ENCODE measurements at places on chromosomes 13 and 19. TPM values are rescaled to one million over a fixed set of nuclear protein-coding genes. Genes with fewer than 3 reads are reported as not detected.
A peak's percentile ranks its signal among the peaks of the same experiment; 100 is the strongest.

DNA sequence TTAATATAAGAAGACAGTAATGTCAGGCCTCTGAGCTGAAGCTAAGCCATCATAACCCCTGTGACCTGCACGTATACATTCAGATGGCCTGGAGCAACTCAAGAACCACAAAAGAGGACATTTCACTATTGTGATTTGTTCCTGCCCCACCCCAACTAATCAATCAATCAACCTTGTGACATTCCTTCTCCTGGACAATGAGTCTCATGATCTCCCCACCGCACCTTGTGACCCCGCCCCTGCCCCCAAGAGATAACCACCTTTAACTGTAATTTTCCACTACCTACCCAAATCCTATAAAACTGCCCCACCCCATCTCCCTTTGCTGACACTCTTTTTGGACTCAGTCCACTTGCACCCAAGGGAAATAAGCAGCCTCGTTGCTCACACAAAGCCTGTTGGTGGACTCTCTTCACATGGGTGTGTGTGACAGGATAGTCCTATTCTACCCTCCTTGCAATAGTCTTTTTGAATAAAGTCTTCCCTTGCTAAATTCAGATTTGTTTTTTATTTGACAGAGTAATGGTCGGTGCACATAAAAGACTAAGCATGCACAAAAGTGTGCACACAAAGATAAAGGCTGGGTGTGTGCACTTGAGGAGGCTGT, 14.0 kb downstream of the CD70 start:
- DNase-seq, result no peak

DNA sequence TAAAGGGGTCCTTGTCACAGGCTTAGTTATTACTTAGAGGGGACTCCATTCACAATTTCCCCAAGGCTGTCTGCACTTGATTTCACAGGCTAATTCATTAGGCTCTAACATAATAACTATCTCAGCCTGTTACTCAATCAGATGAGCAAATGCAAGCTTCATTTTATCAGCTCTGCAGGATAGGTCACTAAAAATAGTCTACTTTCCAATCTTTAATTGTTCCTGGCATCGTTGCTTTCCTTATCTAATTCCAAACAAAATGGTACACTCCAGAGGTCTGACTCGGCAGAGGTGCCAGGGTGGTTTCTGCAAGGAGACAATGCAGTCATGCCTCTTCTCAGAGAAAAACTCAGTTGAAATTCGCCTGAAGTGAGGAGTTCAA, 69.7 kb upstream of the SLC15A1 start:
- DNase-seq, result no peak

DNA sequence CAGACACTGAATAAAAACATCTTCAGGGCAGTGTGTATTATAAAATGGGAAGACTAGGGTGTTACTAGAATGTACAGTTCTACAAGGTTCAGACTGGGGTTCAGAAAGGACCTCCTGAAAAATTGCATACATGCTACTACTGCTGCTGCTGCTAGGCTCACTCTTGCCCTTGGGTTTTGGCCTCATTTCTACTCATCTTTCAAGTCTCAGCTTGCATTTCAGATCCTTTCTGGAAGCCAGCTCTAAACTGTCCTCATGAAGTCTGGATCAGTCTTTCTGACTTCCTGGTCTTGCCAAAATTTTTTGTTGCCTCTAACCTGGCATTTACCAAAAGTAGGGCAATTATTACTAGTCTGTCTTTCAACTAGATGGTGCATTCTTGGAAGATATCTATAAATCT, 393.3 kb downstream of the DIAPH3 start:
- DNase-seq, result no peak

- no peak for DNase-seq
Measured at GRCh38 chr13:23806874-23807526, 82.2 kb downstream of the MIPEP start.

DNA sequence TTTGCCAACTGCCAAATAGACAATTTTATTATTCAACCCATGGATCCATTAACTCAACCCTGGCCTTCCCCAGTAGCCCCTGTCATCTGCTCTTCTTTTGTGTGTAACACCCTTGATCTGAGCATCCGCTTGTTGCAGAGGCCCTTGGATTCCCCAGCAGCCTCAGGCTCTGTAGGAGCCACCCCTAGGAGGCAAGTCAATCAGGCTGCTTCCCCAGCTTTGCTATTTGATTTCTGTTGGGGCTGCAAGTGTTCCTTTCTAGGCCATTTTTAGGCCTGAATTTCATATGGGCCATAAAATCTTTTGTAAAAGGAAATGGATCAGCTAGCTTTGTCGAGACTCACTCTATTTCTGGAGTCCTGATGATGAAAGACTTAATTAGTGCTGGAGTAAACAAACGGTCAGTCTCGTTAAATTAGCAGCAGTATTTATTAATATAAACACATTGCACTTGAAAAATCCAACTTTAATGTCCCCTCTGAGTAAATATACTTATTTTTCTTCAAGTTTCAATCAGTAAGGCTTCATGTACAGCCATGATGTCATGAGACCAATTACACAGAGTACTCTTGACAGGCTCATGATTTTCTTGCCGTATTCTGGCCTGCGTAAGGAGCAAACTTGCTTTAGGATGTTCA, 105.3 kb downstream of the RGCC start:
- DNase-seq, result no peak

GRCh38 chr13:99993660-99994637, 12.4 kb downstream of the ZIC2 start:
- no peak for DNase-seq

GRCh38 chr19:48638831-48639381, 1.7 kb upstream of the DBP start:
- DNase-seq, result peak; percentile 51

- no peak for DNase-seq
Measured at GRCh38 chr13:34044041-34044440, 226.1 kb downstream of the RFC3 start.

GRCh38 chr13:24228852-24229458, 68.4 kb downstream of the SPATA13 start:
- no peak for DNase-seq

- DNase-seq, result no peak
Measured at GRCh38 chr19:48239582-48240141, 16.1 kb downstream of the CARD8 start.

- no peak for DNase-seq
Measured at GRCh38 chr19:49592486-49593232, 1.7 kb downstream of the PRR12 start.

GRCh38 chr13:34816245-34816884, 125.7 kb upstream of the NBEA start:
- DNase-seq, result no peak

DNA sequence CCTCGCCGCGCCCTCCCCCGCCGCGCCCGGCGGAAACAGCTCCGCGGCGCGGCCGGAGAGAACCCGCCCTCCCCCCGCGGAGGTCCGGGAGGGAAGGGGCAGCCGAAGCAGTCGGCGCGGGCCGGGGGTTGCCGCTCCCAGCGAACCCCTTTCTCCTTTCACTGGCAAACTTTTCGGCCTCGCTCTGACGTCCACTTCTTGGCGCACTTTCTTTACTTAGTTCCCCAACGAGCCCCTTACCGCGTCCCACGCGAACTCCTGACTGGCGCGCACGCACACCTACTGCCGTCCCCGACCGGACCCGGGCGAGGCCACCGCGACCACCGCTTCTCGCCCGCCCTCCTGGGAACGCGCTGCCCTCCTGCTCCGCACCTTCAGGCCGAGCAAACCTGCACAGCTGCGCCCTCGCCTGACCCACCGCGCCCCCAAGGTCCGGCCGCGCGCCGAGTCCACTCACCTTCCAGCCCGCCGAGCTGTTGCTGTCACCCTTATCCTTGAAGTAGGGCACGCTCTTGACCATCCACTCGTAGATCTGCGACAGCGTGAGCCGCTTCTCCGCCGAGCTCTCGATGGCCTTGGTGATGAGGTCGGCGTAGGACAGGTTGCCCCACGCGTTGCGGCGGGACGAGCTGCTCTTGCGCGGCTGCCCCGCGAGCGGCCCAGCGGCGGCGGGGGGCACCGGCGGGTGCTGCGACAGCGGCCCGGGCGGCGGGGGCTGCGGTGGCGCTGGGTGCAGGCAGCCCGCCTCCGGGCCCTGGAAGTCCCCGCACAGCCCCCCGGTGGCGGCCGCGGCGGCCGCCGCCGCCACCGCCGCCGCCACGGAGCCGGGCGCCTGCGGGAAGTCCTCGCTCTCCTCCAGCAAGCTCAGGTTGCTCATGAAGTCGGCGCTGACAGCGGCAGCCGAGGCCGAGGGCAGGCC, 1.1 kb downstream of the FOXO1 start:
- peak; percentile 54 for DNase-seq

DNA sequence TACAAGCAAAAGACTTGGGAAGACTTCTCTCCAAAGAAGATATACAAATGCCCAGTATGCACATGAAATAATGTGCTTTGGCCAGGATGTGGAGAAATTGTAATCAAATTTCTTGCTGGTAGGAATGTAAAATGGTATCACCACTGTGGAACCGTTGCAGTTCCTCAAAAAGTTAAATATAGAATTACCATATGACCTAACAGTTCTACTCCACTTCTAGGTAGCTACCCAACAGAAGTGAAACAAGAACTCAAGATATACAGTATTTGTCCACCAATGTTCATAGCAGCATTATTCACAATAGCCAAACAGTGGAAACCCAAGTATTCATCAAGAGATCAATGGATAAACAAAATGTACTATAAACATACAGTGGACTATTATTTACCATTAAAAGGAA, 95.0 kb upstream of the KLF5 start:
- DNase-seq, result no peak

- no peak for DNase-seq
Measured at GRCh38 chr19:14139944-14140343, 3.6 kb upstream of the ASF1B start.

DNA sequence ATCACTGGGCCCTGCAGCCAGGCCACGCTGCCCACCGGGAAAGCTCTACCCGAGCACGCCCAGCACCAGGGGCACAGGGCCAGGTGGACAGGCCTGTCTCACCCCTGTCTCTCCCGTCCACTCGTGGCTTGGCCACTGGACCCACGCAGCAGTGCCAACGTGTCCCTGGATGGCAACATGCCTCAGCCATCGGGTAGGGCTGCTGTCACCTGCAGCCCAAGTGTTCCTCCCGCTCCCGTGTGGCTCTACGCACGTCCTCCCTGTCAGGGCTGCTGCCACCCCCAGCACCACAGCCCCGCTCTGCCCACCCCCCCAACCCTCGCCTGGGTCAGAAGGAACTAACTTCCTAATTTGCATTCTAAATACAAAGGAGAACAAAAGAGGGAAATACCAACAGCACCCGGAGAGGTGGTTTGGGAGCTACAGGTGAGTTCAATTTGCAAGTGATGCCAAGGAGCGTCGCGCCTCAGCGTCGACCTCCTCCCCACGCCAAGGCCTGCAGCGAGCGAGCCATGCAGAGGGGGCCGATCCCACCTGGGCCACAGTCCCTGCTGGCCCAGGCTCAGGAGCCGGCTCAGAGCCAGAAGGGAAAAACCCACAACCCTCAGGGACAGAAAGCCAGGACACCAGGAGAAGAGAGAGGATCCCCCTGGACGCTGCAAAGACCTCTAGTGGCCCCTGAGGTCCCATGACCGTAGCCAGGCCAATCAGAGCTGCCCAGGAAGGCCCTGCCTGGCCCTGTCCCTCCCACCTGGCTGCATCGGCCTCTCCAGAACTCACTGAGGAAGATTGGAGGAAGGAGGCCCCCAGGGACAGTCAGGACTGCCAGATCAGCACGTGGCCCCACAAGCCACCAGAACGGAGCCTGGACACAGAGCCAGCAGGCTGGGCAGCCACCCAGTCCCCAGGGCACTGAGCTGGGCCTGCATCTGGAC, 128.4 kb upstream of the SPACA7 start:
- peak; percentile 31 for DNase-seq

GRCh38 chr19:7018828-7019227, 2.4 kb downstream of the MBD3L2B start:
- DNase-seq, result no peak

DNA sequence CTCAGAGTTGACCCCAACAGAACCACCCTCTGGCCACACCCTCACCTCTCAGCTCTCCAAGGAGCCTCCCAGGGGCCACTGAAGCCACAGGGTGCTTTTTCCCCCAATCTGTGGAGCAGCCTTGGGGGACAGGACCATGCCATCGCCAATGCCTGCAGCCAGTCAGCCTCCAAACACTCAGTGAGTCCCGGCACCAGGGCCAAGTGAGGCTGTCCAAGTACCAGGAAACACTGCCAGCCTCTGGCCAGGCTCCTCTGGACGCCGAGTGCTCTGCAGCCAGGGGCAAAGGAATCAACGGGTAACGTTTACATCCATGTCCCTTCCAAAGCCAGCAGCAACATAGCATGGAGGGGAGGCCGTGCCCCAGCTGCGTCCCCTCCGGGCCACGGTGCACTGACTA, 9.5 kb upstream of the COMP start:
- no peak for DNase-seq

DNA sequence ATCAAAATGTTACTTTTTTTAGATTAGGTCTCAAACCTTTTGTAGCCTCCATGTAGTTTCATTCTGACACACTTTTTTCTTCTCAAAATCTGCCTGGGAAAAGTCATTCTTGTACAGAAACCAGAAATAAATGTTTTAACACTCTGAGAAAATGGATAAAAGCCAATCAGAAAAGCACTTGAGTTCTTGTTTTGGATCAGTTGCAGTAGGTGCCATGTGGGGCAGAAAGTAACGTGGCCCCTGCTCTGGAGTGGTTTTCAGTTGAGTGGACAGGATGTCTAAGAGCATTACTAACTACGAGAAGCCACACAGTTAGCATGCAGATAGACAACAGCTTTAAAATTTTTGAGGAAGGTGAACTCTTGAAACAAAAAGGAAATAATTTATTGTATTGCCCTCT, 19.1 kb downstream of the GPR183 start:
- no peak for DNase-seq

- no peak for DNase-seq
Measured at GRCh38 chr13:60970736-60971135, 444.9 kb downstream of the PCDH20 start.

- no peak for DNase-seq
Measured at GRCh38 chr13:23323946-23324709, 109.4 kb downstream of the SACS start.

Gene SLC6A16
- total RNA-seq, result 2.2 TPM

Gene LRRC63
- total RNA-seq, result 0.83 TPM

Gene CYP4F8
- total RNA-seq, result 21.6 TPM

Gene NLRP13
- total RNA-seq, result not detected

Gene SERPINE3
- total RNA-seq, result 0.31 TPM

Gene LILRB2
- 2.6 TPM for total RNA-seq

Gene ATP4A
- not detected for total RNA-seq

Gene ZNF677
- total RNA-seq, result 25.5 TPM

Gene PLIN4
- total RNA-seq, result 27.1 TPM

Gene CD209
- total RNA-seq, result 3.3 TPM

Gene NXNL1
- total RNA-seq, result not detected

Gene KLK14
- total RNA-seq, result not detected

Measured in ureter (tissue), 1 donor.